ENCODE measurements at places on chromosomes 6 and 20. TPM values are rescaled to one million over a fixed set of nuclear protein-coding genes. Genes with fewer than 3 reads are reported as not detected.

GTSF1L gene
- total RNA-seq, result not detected

DNA sequence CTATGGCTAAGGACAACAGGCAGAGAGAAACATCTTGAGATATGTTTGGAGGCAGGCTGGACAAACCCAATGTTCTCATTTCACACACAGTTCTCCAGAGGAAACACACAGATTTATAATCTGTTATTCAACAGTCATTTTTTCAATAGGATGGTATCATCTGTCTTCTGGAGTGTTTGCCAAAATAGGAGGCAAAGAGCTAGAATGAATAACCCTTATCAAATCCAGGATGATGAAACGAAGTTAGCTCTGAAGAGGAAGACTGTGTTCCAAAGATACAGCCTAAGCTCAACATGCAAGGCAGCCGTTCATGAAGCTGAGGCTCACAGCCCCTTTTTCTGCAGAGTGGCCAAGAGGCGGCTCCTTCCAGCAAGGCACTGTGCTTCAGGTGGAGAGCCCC, 70.8 kb downstream of the PPP1R3G start:
- DNase-seq, result no peak

DNA sequence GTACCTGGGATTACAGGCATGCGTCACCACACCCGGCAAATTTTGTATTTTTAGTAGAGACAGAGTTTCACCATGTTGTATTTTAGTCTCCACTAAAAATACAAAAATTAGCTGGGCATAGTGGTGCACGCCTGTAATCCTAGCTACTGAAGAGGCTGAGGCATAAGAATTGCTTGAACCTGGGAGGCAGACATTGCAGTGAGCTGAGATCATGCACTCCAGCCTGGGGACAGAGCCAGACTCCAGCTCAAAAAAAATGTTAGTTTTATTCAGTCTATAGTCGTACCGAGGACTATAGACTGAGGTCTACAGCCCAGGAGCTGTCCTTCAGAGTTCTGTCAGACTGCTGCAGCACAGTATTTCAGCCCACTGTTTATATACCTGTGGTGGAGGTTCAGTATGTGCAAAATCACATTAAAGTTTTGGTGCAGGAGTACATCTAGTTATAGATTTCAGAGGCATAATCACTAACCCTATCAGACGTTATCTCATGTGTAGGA, 3.6 kb upstream of the CASP8AP2 start:
- no peak for DNase-seq

DNA sequence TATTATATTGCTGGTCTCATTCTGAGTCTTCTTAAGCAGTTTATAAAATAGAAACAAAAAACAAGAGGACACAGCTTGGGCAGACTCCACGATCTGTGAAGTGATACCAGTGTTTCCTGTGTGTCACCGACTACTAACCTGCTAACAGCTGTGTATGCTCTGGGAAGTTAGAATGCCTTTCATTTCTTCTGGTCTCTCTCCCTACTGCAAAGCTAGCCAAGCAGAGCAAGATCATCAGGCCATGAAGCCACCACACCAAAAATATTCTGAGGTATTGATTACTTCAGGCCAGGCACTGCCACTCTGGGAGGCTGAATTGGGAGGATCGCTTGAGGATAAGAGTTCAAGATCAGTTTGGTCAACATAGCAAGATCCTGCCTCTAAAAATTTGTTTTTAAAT, 46.9 kb upstream of the SMIM29 start:
- DNase-seq, result no peak

GRCh38 chr20:57505979-57506378, 19.0 kb downstream of the CTCFL start:
- no peak for DNase-seq

DNA sequence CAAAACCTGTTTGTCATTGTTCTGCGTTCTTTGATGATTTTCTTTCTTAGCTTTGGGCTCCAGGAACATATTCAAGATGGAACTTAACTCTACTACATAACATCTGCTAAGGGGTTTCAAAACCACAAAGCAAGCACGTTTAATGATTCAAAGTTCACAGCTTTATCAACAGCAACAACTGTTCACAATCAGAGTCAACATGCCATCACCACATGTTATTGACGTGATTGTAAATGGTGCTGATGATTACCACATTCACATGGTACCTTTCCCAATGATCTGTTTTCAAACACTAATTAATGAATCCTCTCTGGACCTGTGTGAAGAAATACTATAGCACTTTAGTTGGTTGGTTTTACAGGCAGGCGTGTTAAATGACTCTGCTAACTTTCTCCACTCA, 180.6 kb upstream of the CEP162 start:
- no peak for DNase-seq

Measured in H7 (cell line).